ENCODE measurements at places on chromosomes 4 and X. TPM values are rescaled to one million over a fixed set of nuclear protein-coding genes. Genes with fewer than 3 reads are reported as not detected.

Gene CLDN34
- not detected for total RNA-seq

DNA sequence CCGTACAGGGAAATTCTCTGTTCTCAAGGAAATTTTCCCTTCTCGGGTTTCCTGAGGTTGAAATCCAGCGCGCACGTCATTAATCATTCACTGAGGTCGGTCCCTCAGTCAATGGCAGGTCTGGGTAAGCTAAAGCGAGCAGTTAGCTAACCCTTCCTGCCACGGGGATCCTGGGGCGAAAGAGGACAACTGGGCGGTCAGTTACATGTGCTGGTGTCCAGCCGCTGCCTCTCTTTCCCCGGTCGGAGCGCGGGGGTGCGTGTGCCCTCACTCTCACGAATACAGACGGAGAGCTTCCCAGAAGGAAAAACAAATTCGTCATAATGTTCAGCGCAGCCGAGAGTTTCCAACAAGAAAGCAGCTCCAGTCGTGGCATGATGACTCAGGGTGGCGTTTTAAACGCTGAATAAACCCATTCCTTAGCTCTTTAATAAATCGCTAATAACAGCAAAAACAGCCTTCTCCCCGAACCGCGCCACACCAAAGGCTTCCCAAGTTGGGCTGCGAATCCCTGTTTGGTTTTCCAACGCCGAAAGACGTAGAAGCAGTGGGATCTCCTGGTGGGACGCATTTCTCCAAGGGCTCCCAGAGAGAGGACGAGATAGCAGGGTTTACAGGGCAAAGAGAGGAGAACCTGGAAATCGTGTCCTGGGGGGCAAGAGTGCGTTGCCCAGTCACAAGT lies 752 bp upstream of the FGF5 start:
- no peak for DNase-seq

Gene ADH4
- 0.41 TPM for total RNA-seq

DNA sequence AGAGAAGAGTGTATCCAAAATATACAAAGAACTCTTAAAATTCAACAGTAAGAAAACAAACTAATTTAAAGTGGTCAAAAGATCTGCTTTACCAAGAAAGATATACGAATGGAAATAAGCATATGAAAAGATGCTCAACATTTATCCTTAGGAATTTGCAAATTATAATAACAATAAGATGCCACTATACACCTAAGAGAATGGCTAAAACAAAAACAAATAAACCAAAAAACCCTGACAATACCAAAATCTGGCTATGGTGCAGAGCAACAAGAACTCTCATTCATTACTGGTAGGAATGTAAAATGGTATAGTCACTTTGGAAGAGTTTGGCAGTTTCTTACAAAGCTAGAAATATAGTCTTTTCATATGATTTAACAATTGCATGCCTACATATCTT lies 545.7 kb upstream of the AGA start:
- no peak for DNase-seq

GRCh38 chr4:107468812-107469211 lies 251.2 kb downstream of the PAPSS1 start:
- DNase-seq, result no peak

Gene NXF3
- total RNA-seq, result 0.32 TPM

DNA sequence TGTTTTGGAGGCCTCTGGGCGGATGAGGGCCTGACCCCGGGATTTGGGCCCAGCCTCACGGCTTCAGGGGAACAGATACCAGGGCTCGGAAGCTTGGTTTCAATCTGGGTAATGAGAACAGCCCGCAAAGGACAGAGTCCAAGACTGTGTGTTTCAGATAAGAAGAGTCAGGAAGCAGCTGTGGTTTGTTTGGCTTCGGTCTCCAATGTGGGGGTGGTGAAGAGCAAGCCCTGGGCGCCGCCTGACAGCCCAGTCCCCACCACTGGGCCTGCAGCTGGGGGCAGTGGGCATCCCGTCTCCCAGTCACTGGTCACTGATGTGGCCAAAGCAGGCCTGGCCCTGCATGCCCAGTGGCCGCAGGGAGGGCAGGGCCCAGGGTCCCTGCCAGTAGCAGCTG lies 9.1 kb downstream of the WFS1 start:
- DNase-seq, result peak; percentile 48

GRCh38 chr4:139851639-139852038 lies 186.0 kb downstream of the MGST2 start:
- DNase-seq, result no peak

DNA sequence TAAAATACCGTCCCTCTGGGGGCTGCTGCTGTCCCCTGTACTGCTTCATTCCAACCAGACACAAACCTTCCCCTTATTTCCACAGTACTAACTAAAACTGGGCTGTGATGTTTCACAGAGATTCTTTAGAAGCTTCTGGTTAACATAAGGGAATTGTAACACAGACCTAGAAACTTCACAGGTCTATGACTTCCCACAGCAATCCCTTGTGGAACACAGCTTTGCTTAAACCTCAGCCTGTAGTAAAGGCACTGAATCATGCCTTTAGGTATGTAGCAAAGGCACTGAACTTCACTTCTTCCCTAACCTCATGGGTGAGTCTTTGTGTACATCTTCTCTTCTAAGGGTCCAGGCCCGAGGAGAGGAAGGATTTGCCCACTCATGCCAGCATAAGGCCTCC lies 49.4 kb downstream of the SPINK2 start:
- no peak for DNase-seq

DNA sequence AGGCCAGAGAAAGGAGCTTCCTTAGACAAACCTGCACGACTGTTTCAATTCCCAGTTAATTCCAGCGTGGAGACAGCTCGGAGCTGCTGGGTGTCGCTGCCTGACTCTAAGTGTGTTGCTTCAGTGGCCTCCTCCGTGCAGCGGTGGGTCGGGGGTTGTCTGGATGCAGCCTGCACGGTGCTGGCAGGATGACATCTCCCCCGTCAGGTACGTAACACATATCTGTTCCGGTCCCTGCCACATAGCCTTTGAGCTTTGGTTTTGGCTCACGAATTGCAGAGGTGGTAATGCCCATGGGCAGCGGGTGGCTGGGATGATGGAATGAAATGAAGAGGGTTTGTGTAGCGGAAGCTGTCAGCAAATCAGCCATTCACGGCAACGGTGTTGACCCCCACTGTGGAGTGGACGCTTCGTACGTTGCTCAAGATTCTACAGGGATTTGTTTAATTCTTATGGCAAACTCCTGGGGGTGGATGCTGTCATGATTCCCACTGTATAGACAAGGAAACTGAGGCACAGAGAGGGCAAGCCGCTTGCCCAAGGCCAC lies 33.7 kb upstream of the HMX1 start:
- peak; percentile 6 for DNase-seq
